ENCODE measurements at places on chromosomes 5 and 9.

GRCh38 chr5:135565266-135565665 is 13.5 kb downstream of the CXCL14 start:
- H3K4me1 ChIP-seq = no peaks in the 10 kb centered on the region
- H3K36me3 ChIP-seq = no peaks in the 10 kb centered on the region
- no peak for DNase-seq
- H3K27ac ChIP-seq = no peak overlapping the region
- peaks cover 20% of the 10 kb centered on the region for H3K27me3 ChIP-seq

DNA sequence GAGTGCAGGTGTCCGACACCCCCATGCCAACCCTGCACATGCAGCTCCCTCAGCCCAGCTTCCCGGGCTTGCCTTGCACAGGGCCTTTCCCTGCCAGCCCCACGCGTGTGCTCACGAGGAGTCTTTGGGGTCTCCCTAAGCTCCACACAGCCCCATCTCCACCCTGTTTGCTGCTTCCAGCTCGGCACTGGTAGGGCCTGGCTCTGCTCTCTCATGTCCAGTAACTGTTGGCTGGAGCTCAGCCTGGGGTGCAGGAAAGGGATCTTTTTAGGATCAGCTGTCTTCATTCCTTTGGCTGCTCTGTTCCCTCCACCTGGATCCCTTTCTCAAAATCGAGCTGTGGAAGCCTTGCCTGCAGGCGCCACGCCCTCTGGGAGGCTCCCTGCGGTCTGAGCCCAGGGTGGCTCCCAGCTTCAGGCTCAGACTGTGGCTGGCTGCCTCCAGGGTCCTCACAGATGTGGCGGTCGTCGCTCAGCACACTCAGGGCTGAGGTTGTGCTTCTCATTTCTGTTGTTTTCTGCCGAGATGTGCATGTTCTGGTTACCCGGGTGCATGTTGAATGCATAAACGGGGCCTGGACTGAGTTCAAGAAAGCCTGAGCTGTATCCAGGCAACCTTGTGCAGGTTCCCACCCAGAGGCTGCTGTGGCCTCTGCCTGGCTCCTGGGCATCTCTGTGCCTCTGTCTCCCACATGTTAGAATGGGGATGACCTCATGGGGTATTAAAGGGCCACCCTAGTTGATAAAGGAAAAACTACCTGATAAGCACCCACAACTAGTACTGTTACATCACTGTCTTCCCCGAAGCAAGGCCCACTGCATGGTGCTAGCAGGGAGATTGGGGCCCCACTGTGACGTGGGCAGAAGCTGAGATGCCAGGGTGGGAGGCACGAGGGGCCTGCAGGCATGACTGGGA is 4.3 kb downstream of the CACNA1B start:
- H3K4me3 ChIP-seq = no peak overlapping the region
- H3K27ac ChIP-seq = no peak overlapping the region
- H3K36me3 ChIP-seq = no peaks in the 10 kb centered on the region
- H3K27me3 ChIP-seq = peaks cover 14% of the 10 kb centered on the region
- no peak for DNase-seq
- H3K4me1 ChIP-seq = no peaks in the 10 kb centered on the region

DNA sequence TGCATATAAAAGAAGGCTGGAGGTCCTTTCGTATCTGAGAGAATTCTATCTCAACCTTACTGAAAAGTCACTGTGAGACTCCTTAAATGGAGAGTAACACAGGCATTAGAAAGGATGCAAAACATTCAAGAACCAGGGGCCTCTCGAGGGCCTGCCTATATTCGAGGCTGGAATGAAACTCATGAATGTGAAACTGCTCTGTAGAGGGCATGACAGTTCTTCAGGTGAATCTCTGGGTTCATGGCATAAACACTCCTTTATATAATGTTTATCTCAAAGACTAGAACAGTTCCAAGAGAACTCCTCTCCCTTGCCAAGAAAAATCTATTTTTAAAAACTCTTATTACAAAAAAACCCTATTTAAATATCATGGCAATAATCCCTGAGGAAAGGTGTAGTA is 113.9 kb downstream of the SEC61B start:
- no peaks in the 10 kb centered on the region for H3K36me3 ChIP-seq
- H3K27ac ChIP-seq = no peak overlapping the region
- no peaks in the 10 kb centered on the region for H3K4me1 ChIP-seq
- DNase-seq = no peak

GRCh38 chr9:17017931-17018491 is 116.8 kb upstream of the CNTLN start:
- no peak overlapping the region for H3K4me3 ChIP-seq
- no peak overlapping the region for H3K27ac ChIP-seq
- H3K36me3 ChIP-seq = no peaks in the 10 kb centered on the region

- no peak for DNase-seq
- no peak overlapping the region for H3K27ac ChIP-seq
- H3K36me3 ChIP-seq = no peaks in the 10 kb centered on the region
Observed at GRCh38 chr5:158235159-158235547, 376.2 kb upstream of the CLINT1 start.

DNA sequence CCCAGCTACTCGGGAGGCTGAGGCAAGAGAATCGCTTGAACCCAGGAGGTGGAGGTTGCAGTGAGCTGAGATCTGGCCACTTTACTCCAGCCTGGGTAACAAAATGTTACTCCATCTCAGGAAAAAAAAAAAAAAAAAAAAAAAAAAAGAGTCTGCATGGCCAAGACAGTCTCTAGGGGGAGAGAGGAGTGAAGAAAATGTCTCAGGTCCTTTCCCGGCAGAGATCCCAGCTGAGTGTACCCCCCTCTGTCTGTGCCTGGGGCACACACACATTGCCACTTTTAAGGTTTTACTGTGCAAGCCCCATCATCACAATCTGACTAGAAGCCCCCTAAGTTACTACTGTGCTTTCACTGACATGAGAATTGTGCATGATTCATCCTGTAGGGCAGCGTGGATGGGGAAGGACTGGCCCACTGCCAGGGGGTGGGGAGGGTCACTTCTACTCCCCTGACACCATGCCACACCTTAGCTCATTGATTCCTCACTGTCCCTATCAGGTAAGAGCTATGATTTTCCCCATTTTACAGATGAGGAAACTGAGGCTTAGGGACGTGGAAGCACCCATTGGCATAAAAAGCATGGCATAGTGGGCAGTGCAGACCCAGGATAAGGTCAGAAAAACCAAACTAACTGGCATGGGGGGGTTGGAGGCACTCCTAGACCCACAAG is 102.3 kb upstream of the LARP1 start:
- no peak overlapping the region for H3K27ac ChIP-seq
- no peak overlapping the region for H3K4me3 ChIP-seq
- DNase-seq = no peak
- peaks cover 13% of the 10 kb centered on the region for H3K4me1 ChIP-seq
- no peaks in the 10 kb centered on the region for H3K36me3 ChIP-seq

- H3K27ac ChIP-seq = no peak overlapping the region
- peaks cover 52% of the 10 kb centered on the region for H3K27me3 ChIP-seq
- DNase-seq = peak; percentile 23
Observed at GRCh38 chr9:96618209-96619123, 1.2 kb downstream of the CDC14B start.

GRCh38 chr5:109225716-109226625 is 183.8 kb downstream of the PJA2 start:
- DNase-seq = no peak
- no peak overlapping the region for H3K4me3 ChIP-seq
- peaks cover 6% of the 10 kb centered on the region for H3K27me3 ChIP-seq
- H3K27ac ChIP-seq = no peak overlapping the region
- no peaks in the 10 kb centered on the region for H3K4me1 ChIP-seq

- peaks cover 18% of the 10 kb centered on the region for H3K27me3 ChIP-seq
- H3K4me1 ChIP-seq = peaks cover 10% of the 10 kb centered on the region
- H3K4me3 ChIP-seq = no peak overlapping the region
- no peaks in the 10 kb centered on the region for H3K36me3 ChIP-seq
Observed at GRCh38 chr9:126665644-126666035, 51.9 kb downstream of the LMX1B start.

GRCh38 chr5:36243653-36244052 is 1.9 kb upstream of the NADK2 start:
- H3K27me3 ChIP-seq = no peaks in the 10 kb centered on the region
- H3K27ac ChIP-seq = no peak overlapping the region
- H3K4me1 ChIP-seq = peaks cover 32% of the 10 kb centered on the region

DNA sequence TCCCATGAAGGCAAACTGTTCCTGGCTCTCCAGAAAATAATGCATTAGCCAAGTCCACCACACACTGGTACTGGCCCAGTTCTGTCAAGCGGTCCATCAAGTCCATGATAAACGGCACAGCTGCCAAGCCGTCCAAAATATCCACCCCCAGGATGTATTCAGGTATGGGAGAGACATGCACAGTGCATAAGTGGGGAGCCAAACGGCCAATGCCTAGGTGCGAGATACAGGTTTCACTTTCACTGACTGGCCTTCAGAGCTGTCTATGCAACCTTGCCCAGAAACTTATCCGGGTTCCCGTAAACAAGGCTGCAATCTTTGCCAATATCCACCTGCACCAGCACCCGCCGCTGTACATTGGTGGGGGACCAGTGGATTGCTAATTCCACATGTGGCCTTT is 795.8 kb downstream of the EFNA5 start:
- no peaks in the 10 kb centered on the region for H3K27me3 ChIP-seq
- no peaks in the 10 kb centered on the region for H3K36me3 ChIP-seq
- no peak for DNase-seq
- no peak overlapping the region for H3K4me3 ChIP-seq
- H3K27ac ChIP-seq = no peak overlapping the region

DNA sequence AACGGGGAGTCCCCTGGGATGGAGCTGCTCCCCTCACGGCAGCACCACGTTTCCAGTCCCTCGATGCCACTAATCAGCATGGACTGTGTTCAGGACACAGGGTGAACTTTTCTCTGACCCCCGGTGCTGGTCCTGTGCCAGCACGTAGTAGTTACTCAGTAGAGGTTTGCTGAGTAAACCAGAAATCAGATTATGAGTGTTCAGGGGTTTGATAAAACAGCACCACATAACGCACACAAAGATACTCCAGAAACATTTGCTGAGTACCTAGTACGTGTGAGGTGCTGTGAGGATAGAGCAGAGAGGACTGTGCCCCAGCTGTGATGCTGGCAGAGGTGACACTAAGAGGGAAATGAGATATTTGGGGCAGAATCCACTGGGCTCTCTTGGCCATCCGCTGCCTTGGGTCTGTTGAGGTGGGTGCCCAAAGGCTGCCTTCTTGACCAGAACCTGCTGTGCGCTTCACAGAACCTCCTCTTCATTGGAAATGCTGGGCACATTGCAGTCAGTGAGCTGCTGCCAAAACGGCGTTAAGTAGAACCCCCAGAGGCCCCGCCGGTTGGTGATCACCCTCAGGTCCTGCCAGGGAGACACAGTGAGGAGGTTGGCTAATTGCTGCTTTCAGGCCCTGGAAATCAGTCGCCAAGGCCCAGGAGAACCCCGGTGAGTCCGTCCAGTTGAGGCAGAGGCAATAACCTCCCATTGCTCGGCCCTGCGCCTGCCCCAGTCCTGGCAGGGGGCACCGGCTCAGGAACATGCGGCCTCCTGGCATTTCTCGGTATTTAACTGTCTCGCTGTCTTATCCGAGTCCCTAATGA is 49.4 kb downstream of the NEURL1B start:
- no peak overlapping the region for H3K4me3 ChIP-seq
- peaks cover 12% of the 10 kb centered on the region for H3K4me1 ChIP-seq
- no peaks in the 10 kb centered on the region for H3K36me3 ChIP-seq
- H3K27me3 ChIP-seq = no peaks in the 10 kb centered on the region
- no peak overlapping the region for H3K27ac ChIP-seq

DNA sequence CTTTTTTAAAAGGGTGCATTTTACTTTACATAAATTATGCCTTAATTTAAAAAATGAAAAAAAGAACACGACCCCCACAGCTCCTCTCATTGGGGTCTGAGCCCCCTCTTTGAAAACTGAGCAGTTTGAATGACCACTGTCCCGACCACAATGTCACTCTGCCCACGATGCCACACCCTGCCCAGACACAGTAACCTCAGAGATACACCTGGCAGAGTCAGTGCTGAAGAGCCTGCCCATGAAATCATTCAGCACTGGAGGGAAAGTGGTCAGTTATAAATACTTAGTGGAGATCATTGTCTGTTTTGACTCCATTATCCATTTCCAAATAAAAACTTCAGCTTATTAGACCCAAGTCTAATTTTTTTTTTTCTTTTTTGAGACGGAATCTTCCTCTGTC is 49.3 kb downstream of the DNAJC21 start:
- H3K27ac ChIP-seq = no peak overlapping the region
- no peak overlapping the region for H3K4me3 ChIP-seq
- no peaks in the 10 kb centered on the region for H3K4me1 ChIP-seq
- no peaks in the 10 kb centered on the region for H3K36me3 ChIP-seq
- no peaks in the 10 kb centered on the region for H3K27me3 ChIP-seq

DNA sequence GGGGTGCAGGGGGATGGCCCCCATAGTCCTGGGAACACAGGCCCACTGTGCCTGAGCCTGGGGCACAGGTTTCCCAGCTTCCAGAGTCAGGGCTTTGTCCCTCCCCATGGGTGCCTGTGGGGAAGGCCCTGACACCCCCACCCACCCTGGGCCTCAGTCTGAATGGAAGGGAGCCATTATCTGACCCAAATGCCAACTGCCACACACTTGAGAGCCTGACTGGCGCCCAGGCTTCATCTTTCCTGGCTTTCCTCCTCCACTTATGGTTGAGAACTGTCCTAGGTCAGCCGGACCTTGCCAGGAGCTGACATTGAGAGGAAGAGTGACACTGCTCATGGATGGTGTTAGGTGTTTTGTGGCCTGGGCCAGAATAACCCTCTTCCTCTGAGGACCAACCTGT is 24.0 kb downstream of the SH3PXD2B start:
- H3K27me3 ChIP-seq = peaks cover 3% of the 10 kb centered on the region
- no peak overlapping the region for H3K27ac ChIP-seq
- H3K4me1 ChIP-seq = no peaks in the 10 kb centered on the region
- H3K4me3 ChIP-seq = no peak overlapping the region

DNA sequence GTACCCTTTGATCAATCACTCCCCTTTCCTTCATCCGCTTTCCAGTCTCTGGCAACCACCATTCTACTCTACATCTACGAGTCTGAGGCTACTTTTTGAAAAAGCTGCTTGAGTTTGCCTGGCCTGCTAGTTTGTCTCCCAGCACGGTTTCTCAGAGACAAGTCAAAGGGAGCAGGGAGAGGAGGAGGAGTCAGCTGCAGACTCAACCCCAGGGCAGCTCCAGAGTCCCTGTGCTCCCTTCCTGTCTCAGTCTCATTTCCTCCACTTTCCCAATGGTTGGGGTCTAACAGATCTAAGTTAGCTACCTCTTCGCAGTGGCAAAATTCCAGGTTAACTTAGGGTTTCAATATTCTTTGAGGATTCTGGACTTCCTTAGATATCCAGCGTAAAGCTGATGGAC is 80.0 kb upstream of the PCA3 start:
- H3K4me3 ChIP-seq = no peak overlapping the region
- no peaks in the 10 kb centered on the region for H3K4me1 ChIP-seq
- H3K36me3 ChIP-seq = no peaks in the 10 kb centered on the region
- peaks cover 5% of the 10 kb centered on the region for H3K27me3 ChIP-seq
- DNase-seq = no peak

GRCh38 chr5:74641735-74642542 is 1.4 kb upstream of the ENC1 start:
- H3K27me3 ChIP-seq = peaks cover 3% of the 10 kb centered on the region
- DNase-seq = no peak
- H3K4me3 ChIP-seq = peak overlapping the region; percentile 91
- H3K4me1 ChIP-seq = peaks cover 32% of the 10 kb centered on the region
- no peaks in the 10 kb centered on the region for H3K36me3 ChIP-seq
- H3K27ac ChIP-seq = peak overlapping the region; percentile 24

All from activated B cell treated with CpG ODN at 0.5 μM for 24 hours (primary cell).